Stimulated activated CD4-positive, alpha-beta T cell treated with anti-CD3 and anti-CD28 coated beads, Interleukin-15, amount 100 ng/mL, for 48 hours (primary cell): ENCODE measurements at places on chromosomes 13 and 19.

- DNase-seq, result no peak
These were observed 1.3 kb downstream of the DOCK6 start for GRCh38 chr19:11260996-11261395.

DNA sequence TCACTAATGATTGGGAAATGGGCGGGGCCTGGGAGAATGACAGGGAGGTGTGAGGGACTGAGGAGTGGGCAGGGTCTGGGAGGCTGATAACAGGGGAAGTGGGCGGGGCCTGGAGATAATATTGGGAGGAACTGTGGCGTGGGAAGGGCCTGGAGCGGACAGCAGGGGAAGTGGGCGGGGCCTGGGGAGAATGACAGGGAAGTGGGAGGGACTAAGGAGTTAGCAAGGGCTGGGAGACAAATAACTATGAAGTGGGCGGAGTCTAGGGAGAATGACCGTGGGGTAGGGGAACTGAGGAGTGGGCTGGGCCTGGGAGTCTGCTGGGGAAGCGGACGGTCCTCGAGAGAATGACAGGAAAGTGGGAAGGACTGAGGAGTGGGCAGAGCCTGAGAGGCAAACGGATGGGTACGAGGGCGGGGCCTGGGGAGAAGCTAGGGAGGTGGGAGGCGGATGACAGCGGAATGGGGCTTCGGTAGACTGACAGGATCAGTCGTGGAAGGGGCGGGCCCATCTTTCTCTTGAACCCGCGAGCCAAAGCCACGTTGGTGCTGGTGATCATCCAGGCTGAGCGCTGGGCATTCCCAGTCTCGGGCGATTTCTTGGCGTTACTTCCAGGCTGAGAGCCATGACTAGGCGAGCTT is 14.0 kb upstream of the TUBB4A start:
- DNase-seq, result peak; percentile 72

- no peak for DNase-seq
These were observed 318.8 kb upstream of the SGCG start for GRCh38 chr13:22861958-22862466.

- DNase-seq, result no peak
These were observed 39.1 kb upstream of the RNF113B start for GRCh38 chr13:98216135-98216565.

DNA sequence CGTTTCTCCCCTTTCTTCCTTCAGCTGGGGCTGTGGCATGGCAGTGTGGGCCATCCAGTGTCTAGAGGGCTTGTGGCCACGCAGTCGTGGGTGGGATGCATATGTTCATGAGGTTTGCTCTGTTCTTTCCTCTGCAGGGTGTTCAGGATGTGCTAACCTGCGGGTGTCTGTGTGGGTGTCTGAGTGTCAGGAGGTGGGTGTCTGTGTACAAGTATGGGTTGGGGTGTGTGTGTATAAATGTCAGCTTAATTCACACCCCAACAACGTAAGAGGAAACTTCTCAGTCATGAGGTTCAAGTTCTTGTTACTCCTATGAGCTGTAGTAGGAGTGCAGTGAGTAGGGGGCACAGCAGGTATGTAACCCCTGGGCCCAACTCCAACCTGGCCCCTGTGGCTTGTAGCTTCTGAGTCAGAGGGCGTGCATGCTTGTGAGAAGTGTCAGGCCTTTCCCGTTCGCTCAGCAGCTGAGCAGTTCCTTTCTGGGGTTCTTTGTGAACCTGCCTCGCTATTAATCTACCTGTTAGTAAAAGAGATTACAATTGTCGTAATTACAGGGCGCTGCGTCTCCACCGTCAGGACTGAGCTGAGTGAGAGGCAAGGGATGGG is 49.1 kb downstream of the NFIX start:
- DNase-seq, result no peak

DNA sequence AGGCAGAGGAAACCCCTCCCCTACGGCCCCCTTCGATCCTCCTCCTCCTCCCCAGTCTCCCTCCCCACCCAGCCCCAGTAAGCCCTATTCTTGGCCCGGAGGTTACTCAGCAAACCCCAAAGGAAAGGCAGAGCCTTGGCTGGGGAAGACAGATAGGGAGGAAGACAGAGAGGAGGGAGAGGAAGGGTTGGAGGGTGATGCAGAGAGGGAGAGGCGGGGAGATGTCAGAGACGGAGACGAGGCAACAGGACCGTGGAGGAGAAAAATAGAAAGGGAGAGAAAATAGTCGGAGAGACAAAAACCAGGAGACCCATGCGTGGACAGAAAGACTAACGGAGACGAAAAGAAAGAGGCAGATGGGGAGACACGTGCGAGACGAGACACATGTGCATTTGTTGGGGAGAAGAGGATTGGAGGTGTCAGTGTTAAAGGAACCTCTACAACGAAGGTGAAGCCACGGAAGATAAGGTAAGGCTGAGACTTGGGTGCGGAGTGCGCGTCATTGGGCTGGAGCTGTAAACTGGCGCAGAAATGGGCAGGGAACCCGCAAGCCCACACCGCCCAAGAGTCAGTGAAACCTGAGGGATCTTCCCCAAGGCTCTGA is 2.9 kb downstream of the TGFB1 start:
- DNase-seq, result no peak

DNA sequence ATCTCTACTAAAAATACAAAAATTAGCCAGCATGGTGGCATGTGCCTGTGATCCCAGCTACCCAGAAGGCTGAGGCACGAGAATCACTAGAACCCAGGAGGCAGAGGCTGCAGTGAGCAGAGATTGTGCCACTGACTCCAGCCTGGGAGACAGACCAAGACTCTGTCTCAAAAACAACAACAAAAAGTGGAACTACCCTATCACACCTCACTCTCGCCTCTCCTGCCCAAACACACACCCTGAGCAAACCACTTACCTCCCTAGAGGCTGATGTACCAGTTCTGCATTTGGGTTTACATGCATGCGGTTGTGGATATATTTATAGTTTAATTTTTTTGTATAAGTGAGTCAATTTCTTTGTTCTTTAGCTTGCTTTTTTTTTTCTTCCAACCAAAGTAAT is 7.7 kb upstream of the PTOV1 start:
- no peak for DNase-seq

DNA sequence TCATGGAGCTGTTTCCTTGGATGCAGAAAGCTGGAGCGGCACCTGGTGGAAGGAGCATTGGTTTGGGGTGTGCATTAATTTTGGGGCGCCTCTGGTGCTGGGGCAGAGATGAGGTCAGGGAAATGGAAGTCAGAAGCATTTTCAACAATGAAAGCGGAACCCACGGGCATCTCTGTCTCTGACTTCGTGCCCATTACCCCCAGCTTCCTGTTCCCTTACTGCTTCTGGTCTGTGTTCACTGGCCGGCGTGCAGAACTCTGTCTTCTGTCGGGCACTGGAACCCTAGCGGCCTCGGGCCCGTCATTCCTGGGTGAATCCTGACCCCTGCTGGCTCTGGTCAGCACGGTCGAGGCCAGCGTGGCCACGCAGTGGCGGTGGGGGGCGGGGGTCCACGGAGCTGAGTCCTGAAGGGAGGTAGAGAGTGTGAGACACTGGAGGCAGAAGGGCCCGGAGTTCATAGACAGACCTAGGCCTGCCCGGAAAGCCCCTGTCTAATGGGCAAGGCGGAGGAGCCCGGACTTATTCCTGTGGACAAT is 7.9 kb upstream of the LINGO3 start:
- no peak for DNase-seq

DNA sequence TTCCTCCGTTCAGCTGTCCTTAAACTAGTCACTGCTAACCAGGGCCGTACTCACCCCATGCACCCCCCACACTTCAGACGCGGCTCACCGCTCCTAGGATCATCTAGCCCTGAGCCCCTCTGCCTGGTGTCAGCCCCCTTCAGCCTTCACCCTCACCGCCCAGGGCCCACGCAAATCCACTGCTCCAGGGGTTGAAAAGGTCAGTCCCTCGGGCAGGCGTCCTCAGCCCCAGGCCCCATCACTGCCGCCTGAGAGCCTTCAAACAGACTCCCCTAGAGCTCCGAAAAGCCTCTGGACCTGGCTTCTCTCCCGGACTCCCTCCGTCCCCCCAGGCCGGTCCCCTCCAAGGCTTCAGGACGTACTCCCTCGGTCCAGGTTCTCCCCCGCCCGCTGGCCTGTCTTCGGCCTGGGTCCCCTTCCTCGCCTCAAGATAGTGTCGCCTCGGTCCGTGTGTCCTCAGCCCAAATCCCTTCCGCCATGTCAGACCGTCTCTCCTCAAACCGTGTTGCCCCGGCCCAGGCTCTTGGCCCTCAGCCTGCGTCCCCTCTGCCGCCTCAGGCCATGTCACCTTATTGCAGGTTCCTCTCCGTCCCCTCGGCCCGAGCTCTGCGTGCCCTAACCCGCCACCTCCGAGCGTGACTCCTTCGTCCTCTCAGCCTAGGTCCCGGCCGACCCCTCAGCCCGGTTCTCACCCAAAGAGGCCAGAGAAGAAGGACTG is 553 bp downstream of the NAPA start:
- no peak for DNase-seq

- DNase-seq, result no peak
These were observed 633 bp downstream of the SHISA7 start for GRCh38 chr19:55442372-55442961.

DNA sequence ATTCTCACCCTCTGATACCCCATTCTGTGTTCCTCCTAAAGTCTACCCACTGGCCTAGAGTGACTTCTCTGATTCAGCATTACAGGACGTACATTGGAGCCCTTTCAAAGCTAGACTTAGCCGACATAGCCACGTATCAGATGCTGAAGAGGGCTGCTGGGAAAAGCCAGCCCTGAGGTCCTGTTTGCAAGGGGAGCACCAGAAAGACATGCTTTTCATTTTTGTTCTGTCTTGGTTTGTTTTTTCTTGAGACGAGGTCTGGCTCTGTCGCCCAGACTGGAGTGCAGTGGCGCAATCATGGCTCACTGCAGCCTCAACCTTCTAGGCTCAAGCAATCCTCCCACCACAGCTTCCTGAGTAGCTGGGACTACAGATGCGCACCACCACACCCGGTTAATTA is 6.3 kb upstream of the ZSWIM4 start:
- DNase-seq, result no peak

- no peak for DNase-seq
These were observed 49.0 kb upstream of the OXGR1 start for GRCh38 chr13:97043302-97043701.

DNA sequence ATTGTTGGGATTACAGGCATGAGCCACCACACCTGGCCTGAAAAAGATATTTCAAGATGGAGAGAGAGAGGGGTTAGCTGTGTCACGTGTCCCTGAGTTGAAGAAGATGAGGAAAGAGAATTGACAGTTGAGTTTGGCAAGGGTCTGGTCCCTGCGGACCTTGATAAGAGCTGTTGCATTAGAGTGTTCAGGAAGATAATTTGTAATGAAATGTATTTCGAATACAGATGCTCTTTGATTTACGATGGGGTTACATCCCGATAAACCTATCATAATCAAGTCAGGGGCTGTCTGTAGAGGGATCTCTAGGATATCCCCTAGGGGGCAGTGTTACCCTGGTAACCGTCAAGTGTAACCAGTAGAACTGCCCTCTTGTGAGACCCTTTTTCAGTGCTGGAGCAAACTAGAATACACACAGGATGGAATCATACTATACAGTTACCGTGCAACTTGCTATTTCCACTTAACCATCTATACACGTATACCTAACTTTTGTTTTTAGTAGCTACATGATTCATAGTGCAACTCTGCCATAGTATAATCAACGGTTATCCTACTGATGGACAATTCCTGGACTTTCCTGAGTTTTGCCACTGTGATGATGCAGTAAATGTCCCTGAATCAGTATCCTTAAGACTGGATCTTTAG is 1.5 kb upstream of the ELOF1 start:
- DNase-seq, result peak; percentile 55

DNA sequence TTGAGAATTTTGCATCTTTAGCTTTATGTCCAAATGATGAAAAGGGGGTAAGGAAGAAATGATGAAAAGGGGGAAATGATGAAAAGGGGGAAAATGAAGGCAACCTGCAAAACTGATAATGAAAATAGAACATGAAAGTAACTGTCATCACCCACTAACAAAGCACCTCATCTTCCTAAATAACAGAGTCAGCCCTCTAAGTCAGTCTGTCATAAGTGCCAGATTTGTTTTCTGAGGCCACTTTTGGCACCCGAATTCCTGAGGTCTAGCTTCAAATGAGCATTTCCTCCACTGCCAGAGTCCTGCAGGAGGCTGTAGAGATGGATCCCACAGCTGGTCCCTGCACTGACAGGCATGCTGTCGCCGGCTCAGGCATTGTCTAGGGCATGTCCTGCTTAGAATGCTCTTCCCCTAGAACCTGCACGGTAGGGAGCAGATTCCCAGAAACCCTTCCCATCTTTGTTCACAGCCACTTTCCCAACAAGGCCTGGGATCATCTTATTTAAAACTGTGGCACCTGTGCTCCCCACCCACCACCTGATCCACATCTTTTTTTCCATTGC is 25.3 kb downstream of the RAP2A start:
- no peak for DNase-seq
